ENCODE measurements at places on chromosomes 6 and 20.

GRCh38 chr6:107794771-107795170, 29.3 kb downstream of the SCML4 start:
- DNase-seq, result no peak

GRCh38 chr6:22512686-22513427, 56.5 kb upstream of the HDGFL1 start:
- DNase-seq, result no peak

DNA sequence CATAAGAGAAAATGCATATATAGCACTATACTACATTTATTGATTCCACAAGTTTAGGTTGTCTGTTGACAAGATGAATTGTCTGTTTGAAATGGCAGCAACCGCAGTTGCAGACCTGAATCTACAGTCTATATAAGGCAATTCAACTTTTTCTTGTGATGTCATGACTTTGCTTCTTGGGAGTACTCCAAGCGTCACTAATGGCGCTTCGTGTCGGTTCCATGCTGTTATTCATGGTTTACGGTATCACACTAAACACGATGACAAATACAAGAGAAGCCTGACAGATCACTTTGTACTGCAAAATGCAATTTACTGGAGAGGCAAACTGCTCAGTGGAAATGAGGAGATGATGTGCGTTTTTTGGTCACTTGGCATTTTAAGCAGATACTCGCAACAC, 280.3 kb upstream of the TCF21 start:
- DNase-seq, result no peak

DNA sequence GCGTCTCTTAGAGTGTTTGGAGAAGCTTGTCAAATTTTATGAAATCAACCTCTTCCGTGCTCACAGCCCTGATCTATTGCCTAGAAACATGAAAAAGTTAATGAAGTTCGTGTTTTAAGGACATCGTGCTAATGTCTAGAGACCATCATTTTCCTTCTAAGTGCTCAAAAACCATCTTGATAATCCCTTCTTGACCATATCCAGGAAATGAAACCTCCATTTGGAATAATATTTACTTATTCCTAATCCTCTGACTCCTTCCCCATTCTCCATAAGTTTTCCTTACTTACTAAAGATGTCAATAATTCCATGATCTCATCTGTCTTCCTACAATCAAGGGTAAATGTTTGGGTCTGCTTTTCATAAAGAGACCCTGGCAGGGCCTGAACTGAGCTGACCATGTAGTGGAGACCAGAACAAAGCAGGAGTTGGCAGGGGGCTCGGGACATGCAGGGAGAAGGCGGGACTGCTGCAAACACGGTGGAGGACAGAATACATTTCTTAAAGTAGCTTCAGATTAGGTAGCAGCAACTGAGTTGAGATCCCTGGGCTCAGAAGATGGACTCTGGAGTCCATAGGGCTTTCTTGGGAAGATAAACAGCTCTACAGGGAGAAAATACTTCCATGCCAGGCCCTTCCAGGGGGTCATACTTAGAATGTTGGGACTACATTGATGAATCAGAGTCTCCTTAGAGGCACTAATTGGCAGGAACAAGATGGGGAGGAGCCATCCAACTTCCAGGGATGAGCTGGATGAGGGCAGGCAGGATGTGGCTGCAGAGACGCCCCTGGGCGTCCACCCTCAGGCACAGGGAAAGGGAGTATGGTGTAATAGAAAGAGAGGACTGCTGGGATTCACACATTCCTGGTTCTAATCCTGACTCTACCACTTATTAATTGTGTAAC, 100.7 kb downstream of the RIN2 start:
- DNase-seq, result no peak

DNA sequence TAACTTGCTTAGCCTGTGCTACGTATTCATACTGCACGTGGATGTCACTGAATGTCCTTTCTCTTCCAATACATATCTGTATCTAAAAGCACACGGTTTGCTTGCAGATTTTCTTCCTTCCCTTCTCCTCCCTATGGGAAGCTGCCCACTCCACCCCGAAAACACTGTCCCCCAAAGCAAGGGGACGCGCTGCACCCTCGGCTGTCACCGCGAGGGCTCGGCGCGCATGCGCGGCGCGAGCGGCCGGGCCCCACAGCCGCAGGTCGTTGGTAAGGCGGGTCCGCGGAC, 659 bp downstream of the TMX4 start:
- DNase-seq, result peak; percentile 62

DNA sequence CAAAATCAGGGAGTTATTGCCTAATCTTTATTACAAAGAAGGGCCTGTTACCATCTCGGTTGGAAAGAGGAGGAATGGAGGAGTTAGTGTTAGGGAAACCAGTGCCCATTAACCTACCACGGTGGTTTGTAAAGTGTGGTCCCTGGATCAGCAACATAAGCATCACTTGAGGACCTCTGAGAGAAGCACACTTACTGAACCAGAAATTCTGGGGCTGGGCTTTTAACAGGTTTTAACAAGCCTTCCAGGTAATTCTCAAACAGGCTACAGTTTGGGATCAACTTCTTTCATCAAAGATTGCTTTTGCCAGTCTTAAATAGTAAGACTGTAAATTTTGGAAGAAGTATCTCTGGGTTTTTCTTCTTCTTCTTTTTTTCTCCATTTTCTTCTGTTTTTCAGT, 329.5 kb upstream of the JAG1 start:
- DNase-seq, result no peak

DNA sequence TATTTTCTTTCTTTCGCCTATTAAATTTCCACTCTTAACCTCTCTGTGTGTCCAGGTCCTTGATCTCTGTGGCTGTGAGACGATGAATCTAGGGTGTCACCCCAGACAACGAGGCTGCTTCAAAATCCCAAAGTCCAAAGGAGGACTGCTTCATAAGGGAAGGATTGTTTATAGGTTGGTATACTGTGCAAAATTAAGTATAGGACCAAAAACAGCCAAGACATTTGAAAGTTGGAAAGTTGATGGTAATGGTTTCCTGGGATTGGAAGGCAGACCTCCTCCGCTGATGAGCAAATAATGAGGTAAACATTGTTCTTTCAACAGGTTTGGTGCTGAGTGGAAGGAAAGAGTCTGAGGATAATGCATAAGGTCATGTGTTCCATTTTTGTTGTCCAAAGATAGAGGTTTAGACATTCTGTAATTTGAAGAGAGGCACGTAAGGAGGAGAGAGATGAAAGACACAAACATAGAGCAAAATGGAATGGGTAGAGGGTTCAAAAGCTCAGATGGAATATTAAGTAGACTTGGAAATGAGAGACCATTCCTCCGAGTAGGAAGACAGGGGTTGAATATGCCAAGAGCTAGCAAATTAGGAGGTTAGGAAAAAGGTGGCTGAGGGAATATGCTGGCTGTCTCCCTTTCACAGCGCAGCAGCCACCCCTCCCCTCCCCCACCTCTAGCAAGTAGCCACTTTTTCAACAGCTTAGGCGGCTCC, 24.8 kb downstream of the ZNF311 start:
- no peak for DNase-seq

- DNase-seq, result no peak
These were observed 222.9 kb downstream of the LAMA2 start for GRCh38 chr6:129105793-129106192.

- no peak for DNase-seq
These were observed 292.0 kb downstream of the ALDH8A1 start for GRCh38 chr6:134657751-134658527.

DNA sequence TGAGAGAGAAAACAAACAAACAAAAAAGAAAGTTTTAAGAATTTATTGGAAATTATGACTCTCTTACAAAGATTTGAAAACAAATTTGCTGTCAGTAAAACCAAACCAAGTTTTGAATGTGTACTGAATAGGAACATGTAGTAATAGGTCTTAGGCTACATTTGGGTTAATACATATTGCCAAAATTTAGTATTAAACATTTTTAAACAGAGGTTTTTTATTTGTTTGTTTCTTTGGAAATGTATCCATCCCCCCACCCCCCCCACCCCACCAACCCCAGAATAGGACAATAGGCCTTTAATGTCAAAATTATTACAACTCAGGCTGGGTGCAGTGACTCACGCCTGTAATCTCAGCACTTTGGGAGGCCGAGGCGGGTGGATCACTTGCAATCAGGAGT, 2.5 kb downstream of the C6orf118 start:
- no peak for DNase-seq

GRCh38 chr6:133967347-133967746, 14.3 kb downstream of the TBPL1 start:
- no peak for DNase-seq

- no peak for DNase-seq
These were observed 47.0 kb upstream of the GCLC start for GRCh38 chr6:53591873-53592272.

DNA sequence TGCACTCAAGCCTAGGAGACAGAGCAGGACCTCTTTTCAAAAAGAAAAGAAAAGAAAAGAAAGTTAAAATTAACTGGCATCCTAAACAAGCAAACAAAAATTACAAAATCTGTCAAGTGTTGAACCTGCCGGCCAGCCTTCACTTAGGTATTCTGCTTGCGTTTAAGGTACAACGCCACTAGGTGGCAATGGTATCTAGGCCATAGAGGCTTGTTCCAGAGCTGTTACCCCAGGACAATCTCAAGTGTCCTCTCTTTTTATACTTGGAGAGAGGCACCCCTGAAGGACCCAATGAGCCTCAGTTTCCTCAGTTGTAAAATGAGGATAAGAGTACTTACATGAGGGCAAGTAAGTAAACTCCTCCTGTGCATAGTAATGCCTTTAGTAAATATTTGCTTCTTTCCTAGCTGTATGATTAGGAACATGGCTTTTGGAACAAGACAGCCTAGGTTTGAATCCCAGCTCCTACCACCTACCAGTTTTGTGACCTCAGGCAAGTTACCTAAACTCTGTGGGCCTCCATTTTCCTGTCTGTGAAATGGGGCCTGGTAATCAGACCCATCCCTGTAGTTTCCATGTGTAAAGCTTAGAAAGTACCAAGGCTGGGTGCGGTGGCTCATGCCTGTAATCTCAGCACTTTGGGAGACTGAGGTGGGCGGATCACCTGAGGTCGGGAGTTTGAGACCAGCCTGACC, 5.8 kb upstream of the PACSIN1 start:
- DNase-seq, result peak; percentile 18

DNA sequence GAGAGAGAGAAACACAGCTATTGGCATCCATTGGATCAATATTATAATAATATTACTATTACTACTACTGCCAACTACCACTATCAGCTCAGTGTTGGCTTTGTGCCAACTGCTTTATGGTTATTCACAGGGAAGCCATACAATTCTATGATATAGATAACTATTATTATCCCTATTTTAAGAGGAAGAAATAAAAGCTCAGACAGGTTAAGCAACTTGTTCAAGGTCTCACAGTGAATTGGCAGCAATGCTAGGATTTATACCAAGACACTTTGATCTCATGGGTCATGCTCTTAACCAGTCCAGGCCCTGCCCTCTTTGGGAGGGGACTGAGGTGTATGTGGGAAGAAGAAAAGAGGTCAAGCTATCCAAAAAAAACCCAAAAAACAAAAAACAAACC, 82.0 kb upstream of the TRAF3IP2 start:
- no peak for DNase-seq

DNA sequence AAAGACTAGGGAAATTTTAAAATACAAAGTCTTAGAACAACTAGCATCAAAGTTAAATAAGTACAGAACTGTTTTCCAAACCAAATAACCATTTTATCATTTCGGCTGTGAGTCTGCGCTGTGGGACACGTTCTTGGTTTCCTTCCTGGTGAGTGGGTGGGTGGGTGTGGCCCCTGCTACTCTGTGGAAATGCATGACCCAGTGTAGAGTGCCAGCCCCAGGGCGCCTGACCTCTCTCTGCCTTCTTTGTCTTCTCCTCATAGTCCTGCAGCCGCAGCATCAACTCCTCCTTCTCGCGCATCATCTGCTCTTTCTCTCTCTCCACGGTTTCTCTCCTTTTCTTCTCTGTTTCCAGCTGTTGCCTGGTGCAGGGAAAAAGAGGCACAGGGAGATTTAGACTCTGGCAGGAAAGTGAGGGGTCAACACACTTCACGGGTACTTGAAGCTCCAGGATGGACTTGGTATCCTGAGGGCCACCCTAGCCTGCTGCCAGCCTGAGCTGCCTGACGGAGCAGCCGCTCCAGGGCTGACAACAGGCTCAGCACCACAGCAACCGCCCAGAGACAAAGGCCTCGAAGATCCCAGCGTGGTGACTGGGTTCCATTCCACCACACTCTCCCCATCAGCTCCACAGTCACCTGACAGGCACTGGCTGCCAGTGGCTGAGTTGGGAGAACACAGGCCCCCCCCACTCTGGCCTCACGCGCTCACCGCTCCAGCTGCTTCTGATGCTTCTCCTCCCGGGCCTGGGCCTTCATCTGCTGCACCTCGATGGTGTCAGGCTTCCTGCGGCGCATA, 48.4 kb downstream of the EZR start:
- DNase-seq, result no peak

DNA sequence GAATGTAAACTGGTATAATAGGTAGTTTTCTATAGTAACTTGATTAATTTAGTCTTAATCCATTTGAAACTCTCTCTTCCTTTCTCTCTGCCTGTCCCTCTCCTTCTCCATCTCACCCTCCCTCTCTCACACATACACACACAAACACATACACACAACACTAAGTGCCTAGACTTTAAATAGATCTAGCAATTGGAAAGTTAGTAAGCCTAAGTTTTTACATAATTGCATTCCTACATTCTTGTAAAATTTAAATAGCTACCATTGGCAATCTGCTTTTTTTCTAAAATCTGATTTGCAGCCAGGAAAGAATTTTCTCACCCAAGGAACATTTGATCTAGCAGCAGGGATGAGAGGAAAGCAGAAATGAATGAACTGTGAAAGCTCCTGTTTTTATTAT, 15.7 kb downstream of the GFRA4 start:
- no peak for DNase-seq

DNA sequence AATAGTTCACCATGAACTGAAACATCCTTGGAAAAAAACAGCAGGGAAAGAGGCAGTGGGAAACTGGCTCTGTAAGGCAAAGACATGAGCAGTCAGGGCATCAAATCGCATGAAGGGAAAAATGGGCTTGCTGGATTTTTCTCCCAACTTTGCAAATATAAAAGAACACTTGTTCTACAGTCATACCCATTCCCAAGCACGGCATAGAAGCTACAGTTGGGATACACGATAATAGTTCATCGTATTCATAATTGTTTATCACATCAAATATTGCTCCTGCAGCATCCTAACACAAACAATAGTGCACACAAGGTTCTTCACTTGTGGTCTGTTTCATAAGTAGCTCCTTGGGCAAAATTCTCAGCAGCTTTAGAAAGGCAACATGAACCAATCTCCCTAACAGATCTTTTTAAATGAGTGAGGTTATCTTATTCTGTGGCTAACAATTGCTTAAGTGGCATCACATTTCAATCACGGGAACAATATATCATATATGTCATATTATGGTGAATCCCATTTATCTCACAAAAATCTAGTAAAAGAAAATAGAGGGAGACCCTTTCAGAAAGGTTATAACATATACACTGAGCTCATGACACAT, 243.9 kb downstream of the PKHD1 start:
- no peak for DNase-seq

Measured in activated effector memory CD4-positive, alpha-beta T cell treated with Interleukin-2 at 50 U/mL for 16 hours (primary cell).